ENCODE measurements at places on chromosomes 5 and 9.

DNA sequence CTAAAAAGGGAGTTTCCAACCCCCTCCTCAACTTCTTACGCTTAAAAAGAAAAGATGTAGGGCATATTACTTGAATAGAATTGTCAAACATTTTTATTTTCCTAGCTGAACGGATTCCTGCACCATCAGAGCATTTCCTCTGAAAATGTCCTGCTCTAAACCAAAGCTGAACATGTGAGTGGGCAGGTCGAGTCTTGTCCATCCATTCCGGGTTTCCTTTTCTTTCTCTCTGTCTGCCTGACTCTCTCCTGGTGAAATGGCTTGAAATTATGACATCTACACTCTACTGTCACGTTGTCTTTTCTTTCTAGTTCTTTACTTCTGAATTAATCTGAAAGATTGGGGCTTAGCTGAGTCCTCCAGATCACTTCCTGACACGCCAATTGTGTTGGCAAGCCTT lies 39.2 kb upstream of the PTPN3 start:
- no peak for DNase-seq

DNA sequence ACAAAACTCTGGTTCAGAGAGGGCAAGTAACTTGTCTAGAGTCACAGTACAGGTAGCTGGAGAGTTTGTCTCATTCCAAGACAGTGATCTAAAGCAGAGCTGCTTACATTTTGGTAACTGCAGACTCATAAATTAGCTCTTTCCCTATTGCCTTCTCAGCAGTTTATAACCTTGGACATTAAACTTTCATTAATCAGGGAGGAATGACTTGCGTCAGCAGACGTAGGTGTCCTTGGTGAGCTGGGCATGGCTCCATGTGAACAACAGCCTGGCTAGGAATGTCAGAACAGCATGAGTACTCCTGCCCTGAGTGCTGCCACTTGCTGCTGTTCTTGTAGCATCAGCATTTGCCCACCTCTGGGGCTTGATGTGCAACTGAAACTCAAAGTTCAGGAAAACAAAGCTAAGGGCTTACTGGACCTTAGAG lies 2.2 kb upstream of the ALDOB start:
- DNase-seq, result no peak

DNA sequence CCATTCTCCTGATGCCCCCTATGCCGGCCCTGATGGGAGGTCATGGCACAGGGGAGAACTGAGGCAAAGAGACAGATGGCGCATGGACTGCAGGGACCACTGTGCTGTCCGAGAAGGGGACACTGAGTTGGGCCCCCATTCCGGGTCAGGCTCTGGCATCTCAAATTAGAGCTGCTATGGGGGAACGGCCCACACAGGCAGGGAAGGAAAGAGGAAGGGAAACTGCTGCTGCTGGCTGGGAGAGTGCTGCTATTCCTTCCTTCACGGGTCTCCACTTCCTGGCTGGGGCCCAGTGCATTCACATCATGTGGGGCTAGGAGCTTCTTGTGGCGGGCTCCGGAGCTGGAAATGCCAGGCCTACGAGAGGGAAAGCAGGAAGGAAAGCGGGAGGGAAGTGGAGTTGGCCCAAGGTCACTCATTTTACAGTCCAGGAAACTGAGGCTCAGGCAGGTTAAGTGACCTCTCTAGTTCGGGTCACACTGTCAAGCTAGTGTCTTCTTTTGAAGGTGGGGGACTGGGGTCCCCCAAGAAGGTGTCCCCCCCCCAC lies 1.3 kb upstream of the CARD19 start:
- no peak for DNase-seq

DNA sequence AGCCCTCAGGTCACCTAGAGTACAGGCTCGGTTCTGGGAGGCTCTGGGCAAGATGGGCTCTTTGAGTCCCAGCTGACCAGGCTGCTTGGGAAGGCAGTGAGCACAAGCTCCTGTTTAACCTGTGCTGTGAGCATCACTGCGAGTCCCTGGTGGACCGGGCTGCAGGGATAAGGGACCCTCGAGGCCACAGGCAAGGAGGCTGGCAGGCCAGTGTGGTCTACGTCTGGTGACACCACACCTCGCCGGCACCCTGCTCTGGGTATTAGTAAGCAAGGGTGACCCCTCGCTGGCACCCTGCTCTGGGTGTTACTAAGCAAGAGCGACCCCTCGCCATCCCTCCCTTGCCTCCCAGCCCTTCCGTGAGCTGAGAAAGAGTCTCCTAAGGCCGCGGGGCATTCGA lies 125.9 kb upstream of the FOXD4L5 start:
- DNase-seq, result no peak

DNA sequence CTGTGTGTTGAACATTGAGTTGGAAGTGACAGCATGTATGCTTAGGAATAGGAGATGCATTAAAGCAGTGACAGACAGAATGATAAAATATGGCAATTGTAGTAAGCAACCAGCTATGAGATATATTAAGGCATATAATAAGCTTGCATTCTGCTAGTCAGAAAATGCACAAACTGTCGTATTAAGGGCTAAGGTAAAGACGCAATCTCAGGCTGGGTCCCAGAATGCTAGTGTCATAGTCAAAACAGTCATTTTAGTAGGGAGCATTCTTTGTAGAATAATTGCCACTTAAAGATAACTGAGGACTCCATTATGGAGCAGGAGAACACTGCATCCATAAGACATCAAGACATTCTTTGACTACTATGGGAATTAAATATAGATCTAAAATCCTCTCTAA lies 1369.7 kb upstream of the C9orf72 start:
- DNase-seq, result no peak

DNA sequence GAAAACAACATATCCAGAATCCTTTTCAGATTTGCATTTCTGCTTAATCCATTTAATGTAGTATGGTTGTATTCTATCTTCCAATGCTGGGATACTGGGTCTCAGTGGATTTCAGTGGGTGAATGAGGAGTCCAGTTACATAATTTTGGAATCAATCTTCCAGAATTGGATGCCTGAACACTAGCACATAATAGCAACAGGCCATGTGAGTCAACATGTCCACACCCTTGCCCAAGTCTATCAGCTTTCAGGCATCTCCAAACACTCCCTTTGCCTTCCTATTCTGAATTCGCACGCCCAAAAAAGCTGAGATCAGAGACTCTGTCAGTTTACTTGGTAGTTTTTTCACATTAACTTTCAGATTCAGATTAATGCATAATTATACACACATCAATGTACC lies 202.6 kb downstream of the TSSK1B start:
- no peak for DNase-seq

DNA sequence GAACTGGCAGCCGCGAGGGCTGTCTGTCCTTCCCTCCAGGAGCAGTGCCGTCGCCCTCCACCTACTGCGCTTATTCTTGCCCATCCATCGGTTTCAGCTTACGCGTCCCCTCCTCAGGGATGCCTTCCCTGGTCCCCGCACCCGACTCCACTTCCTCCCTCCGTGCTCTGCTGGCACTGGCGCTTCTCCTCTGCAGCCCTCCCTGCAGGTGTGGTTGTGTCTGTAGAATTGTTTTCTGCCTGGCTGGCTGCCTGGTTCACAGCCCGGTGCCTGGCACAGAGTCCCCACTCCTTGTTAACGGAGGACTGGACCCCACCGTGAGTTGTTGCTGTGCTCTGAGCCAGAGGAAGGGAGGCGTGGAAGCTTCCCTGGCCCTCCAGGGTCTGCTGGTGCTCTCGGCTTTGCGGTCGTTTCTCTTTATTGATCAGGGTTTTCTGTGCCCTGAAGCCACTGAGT lies 5.7 kb downstream of the NTMT1 start:
- no peak for DNase-seq

- no peak for DNase-seq
These were observed 158.8 kb downstream of the FGF18 start for GRCh38 chr5:171578049-171578828.

DNA sequence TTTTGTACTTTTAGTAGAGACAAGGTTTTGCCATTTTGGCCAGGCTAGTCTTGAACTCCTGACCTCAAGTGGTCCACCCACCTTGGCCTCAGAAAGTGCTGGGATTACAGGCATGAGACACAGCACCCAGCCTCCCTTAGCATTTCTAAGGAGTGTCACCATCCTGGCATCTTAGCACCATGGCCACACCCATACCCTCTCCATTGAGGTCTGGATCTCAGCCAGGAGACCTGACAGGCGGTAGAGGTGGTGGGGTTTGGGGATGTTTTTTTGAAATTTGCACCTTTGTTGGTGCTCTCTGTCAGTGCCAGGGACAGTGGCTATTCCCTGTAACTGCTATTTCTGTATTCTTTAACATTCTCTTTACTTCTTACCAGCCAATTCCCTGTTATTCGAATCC lies 72.5 kb downstream of the TRIM36 start:
- no peak for DNase-seq

DNA sequence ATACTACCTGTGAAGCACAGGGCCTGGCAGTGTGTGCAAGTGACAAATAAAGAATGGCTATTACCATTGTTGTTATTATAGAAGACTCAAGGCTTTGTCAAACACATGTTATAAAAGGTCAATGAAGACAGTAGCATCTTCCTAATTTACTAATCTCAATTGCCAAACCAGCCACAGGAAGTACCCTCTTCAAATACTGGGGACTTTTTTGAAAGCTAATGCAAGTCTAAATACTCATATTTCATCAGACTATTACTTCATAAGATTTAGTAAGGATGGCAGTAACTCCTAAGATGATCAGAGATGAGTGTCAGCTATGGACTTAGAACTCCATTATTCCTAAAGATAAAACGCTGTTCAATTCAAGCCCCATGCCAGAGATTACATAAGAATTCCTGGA lies 43.0 kb downstream of the GNAQ start:
- DNase-seq, result no peak
